ENCODE measurements at places on chromosomes 1 and 21.

- DNase-seq, result no peak
Observed at GRCh38 chr1:61280452-61280851, 198.1 kb downstream of the NFIA start.

DNA sequence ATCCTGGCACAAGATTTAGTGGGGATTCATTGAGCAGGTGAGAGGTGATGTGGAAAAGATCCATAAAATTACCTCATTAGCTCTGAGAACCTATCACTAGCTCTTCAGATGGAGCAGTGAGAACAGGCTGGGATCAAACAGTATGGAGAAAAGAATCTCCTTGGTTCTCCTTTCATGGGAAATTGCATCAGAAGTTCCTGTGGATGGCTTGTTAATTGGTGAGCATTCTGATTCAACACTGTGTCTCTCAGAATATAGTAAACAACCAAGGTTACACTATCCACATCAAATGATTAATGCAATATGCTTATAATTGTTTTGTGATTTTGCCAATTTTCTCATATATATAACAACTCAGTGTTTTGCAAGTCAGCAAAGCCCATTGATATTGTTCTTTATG, 8.3 kb upstream of the CD55 start:
- DNase-seq, result no peak

DNA sequence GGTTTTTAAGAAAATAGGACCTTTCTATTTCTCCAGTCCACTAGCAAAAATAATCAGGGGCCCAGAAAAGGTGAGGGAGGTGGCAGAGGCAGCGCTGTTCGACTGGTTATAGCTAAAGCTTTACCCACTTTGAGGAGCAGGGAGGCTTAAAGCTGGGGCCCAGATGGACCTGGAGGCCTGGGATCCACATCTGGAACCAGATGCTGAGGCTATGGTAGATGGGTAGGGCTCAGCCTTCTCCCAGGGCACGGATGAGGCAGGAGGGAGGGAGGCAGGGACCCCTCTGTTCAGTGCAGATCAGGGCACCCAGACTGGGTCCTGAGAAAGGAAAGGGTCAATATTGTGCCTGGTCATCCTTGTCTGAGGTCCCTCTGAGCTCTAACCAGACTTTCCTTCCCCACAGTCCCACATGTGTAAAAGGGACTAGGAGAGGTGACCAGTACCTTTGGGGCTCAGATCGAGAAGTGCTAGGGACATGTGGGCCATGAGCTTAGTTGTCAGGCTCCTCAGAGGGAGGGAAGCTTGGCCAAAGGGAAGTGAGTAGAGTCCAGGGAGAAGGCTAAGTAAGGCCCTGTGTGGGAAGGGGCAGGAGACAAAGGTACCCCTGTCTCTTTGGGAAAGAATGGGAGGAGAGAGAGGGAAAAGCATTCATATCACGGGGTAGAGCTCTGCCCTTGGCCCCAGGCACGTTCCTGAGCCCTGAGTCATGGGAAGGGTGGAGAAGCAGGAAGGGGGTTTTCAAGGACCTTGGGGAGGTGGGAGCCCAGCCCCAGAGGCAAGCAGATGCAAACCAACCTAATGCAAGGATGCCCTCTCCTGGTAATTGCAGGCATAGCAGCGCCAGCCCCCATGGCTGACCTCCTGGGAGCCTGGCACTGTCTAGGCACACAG, 15.4 kb downstream of the LMNA start:
- DNase-seq, result peak; percentile 62

- DNase-seq, result no peak
Observed at GRCh38 chr1:243341074-243341473, 85.2 kb downstream of the SDCCAG8 start.

GRCh38 chr1:110850627-110851026, 22.3 kb upstream of the CD53 start:
- no peak for DNase-seq

GRCh38 chr1:54107131-54107530, 45.7 kb downstream of the CDCP2 start:
- DNase-seq, result no peak

DNA sequence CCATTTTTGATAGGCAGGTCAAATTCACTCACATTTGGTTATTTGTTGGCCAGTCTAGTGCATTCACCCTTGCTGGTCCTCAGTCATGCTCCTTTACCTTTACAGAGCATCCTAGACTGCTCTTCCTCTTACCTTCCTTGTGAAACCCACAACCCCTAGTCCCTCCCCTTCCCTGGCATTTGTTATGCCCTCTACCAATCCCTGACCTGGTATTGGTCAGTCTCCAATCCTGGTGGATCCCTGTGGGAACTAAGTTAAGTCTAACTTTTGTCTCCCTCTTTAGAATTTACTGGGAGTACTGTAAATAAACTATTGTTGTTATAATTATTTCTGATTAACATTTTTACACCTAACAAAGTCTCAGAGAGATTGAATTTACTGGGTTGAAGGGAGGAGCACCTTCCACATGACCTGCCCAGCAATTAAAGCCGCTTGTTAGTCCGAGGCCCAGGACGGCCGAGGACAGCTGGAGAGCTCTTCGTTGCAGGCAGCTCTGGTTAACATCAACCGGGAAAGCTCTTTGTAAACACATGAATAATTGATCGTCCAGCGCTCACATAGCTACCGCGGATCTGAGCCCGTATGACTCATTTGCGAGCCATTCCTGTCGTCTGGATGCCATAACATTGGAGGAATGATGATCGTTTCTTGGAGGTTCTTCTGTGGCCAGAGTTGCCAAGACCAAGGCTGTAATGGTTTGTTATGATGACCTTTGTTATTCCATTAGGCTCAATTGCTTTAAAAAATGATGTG, 31.9 kb downstream of the MTARC1 start:
- DNase-seq, result no peak

DNA sequence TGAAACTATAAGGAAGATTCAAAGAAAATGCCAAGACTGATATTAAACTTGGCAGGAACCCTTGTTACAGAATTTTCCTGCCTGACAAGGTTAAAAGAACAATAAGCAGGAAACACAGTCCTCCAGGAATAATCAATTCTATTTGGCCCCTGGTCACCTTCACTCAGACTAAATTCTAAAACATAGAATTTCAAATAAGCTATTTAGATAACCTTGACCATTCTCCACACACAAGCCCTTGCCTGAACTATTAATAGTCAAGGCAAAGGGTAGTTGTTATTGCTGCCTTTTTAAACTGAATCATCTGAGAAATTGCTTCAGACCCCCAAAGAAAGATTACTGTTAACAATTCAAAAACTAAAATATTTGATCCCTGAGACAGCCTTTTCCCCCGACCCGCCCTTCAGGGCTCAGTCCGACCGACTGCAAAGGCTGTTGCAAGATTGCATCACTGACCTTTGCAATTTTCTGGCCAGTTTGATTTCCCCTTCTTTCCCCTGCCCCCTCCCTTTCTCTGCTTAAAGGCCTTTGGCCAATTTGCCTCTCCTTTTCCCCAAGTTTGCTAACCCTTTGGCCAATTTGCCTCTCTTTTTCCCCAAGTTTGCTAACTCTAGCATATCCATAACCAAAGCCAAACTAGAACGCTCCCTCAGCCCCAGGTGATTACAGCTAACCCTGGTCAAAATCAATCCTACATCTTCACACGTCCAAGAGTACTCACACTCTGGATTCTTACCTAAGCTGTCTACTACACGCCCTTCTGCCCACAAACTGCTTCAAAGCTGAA, 1.4 kb upstream of the G0S2 start:
- DNase-seq, result no peak

- DNase-seq, result no peak
Observed at GRCh38 chr21:32311621-32312020, 13.0 kb downstream of the MRAP start.

DNA sequence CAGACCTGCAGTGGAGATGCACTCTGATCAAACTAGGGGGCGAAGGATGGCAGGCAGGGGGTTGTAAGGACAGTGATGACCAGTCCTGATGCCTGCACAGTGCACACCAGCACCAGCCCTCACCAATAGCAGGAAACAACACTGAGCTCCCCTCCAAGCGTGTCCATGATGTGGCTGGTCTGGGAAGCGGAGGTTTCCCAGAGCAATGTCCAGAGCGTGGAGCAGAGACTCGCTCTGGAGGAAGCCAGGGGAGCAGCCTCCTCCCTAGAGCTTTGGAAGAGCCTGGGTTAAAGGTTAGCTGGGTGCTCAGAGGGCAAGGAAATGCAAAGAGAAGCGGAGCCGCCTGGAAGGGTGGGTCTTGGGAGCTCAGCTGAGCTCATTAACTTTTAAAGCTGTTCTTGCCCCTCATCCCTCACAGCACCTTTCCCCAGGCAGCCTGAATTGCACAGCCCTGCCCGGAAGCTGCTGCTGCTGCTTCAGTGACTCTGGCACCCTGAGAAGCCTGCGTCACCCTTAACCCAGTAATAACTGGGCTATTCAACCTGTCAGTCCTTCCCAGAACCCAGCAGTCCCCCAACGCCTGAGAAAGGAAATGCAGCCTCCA, 162.2 kb upstream of the RAB4A start:
- DNase-seq, result no peak

GRCh38 chr1:81717230-81717629, 83.5 kb upstream of the ADGRL2 start:
- no peak for DNase-seq

- peak; percentile 33 for DNase-seq
Observed at GRCh38 chr1:110875216-110875731, 2.3 kb downstream of the CD53 start.

DNA sequence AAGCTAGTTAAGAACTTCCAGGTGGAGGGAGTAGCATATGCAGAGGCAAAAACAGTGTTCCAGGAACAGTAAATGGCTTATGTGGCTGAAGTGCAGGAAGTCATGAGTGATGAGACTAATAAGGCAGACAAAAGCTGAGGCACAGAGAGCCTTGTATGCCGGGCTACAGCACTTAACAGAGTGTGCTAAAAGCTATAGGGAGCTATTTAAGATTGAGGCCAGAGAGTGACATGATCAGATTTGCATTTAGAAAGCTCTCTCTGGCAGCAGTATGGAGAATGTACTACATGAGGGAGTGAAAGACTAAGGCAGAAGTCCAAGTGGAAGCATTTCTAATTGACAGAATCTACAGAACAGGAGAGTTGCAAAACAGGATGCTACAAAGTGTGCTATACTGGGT, 38.6 kb downstream of the WASF2 start:
- no peak for DNase-seq

GRCh38 chr1:241934201-241934848, 23.2 kb upstream of the BECN2 start:
- DNase-seq, result no peak

GRCh38 chr21:20998886-20999285, 677 bp downstream of the NCAM2 start:
- no peak for DNase-seq

GRCh38 chr21:38148046-38148445, 108.7 kb upstream of the KCNJ15 start:
- DNase-seq, result no peak

GRCh38 chr1:209319057-209319432, 264.5 kb upstream of the CAMK1G start:
- DNase-seq, result no peak

DNA sequence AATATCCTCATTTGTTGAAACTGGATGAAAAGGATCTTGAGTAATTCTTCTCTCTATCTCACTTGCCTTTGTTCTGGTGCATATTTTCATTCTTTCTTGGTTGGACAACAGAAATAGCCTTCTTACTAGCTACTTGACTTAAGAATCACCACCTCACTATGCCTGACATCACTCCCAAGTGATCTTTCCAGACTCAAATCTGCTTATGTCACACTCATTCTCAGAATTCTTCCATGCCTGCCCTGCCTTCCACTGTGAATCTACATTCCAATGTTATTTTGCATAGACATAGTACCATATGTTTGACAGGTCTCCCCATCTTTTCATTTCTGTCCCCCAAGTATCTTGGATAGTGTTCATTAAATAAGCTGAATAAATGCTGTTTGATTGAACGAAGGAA, 78.5 kb upstream of the DPYD start:
- DNase-seq, result no peak

DNA sequence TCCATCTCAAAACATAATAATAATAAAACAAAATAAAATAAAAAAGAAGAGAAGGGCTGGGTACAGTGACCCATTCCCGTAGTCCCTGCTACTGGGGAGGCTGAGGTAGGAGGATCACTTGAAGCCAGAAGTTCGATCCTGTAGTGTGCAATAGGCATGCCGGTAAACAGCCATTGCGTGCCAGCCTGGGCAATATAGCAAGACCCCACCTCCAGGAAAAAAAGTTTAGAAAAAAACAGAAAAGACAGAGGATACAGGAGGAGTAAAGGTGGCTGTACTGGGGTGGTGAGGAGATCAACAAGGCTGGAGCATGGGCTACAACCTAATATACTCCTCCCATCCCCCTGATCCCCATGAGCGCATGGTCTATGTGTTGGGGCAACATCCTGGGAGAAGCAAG, 30.8 kb downstream of the PTAFR start:
- DNase-seq, result no peak

DNA sequence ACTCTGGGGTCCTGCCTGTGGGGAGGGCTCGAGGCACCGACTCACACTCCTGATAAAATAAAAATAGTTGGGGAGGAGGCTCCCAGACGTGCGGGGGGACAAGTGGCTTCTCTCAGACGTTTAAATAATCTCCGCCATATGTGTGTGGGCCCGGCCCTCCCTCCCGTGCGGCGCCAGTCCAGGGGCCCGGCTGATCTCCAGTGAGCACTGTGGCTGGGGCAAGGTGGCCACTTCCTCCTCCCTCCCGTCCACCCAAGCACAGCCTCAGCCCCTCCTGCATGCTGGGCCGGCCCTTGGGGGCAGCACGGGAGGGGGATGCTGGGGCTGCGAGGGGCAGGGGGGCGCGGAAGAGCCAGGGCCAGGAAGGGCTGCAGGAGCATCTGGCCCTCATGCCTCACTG, 4.0 kb upstream of the PLCH2 start:
- DNase-seq, result no peak

DNA sequence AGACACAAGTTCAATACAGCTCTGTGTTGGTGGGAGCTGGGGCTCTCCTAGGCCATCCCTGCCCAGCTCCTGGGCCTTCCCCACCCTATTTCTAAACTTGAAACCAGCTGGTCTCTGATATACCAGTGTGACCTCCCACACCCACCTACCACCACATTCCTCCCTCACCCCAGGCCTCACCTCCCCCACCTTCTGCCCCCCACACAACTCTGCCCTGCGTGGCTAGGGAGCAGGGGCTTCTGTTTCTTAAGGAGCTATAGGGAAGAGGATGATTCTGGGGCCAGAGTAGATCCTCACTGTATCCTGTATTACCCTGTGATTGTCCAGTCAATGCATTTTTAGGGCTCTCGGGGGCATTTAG, 16.5 kb downstream of the NES start:
- no peak for DNase-seq

DNA sequence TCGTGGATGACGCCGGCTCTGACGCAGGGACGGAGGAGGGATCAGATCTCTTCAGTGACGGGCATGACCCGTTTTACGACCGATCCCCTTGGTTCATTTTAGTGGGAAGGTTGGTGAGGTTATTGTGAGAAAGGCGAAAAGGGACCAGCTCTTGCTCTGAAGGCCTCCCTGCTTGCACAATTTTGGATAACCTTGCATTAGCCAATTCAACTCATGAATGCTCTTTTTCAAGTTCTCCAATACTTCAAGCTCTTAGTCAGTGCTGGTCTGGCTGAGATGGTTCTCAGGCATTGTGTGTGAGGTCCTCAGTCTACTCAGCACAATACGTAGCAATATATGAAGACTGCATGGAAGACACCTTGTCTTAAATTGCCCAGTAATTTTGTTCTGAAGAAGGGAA, 72.6 kb upstream of the PGD start:
- DNase-seq, result no peak

GRCh38 chr1:12617901-12618660, at the start of gene DHRS3:
Gene DHRS3, minus strand, starts transcription at chr1:12618210. Its CDS starts 862 bp downstream, at chr1:12617348.
- peak; percentile 42 for DNase-seq

- no peak for DNase-seq
Observed at GRCh38 chr1:182213163-182213562, 151.7 kb upstream of the ZNF648 start.

Data from stimulated activated naive CD4-positive, alpha-beta T cell treated with Interleukin-2 at 50 U/mL for 16 hours (primary cell).